ENCODE measurements at places on chromosomes 7 and 10.

DNA sequence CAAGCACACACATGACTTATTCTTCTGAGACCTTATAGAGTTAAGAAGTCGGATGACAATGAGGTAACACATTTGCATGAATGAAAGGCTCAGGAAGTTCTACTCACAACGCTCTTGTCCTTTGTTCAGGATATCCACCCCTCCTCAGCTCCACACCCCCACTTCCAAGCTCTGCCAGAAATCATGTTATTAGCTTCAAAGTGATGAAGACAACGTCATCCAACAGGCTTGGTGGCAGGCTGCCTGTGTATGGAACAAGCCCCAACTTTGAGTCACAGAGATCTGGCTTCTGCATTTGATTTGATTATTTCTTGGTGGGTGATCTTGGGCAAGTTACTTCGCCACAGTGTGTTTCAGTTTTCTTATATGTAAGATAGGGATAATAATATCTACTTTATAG, 12.4 kb upstream of the BMPER start:
- DNase-seq = no peak

DNA sequence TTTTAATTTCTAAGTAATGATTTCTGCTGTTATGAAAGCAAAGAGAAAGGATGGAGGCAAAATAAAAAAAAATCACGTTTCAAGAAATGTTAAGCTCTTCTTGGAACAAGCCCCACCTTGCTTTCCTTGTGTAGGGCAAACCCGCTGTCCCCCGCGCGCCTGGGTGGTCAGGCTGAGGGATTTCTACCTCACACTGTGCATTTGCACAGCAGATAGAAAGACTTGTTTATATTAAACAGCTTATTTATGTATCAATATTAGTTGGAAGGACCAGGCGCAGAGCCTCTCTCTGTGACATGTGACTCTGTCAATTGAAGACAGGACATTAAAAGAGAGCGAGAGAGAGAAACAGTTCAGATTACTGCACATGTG, 2.4 kb downstream of the ADRB1 start:
- DNase-seq = no peak

GRCh38 chr7:153838591-153838990, 213.6 kb upstream of the DPP6 start:
- DNase-seq = no peak

- DNase-seq = no peak
Observed at GRCh38 chr7:17620566-17620965, 319.7 kb downstream of the SNX13 start.

DNA sequence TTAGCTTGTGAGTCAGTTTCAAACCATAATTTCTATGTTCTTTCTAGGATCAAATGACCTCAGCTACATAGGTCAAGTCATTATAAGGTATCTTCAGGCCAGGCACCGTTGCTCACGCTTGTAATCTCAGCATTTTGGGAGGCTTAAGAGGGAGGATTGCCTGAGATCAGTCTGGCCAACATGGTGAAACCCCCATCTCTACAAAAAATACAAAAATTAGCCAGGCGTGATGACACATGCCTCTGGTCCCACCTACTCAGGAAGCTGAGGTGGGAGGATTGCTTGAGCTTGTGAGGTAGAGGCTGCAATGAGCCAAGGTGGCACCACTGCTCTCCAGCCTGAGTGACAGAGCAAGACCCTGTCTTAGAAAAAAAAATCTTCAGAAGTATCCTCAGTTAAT, 362.3 kb downstream of the GATA3 start:
- no peak for DNase-seq

GRCh38 chr10:84543948-84544347, 215.6 kb downstream of the CCSER2 start:
- DNase-seq = no peak

DNA sequence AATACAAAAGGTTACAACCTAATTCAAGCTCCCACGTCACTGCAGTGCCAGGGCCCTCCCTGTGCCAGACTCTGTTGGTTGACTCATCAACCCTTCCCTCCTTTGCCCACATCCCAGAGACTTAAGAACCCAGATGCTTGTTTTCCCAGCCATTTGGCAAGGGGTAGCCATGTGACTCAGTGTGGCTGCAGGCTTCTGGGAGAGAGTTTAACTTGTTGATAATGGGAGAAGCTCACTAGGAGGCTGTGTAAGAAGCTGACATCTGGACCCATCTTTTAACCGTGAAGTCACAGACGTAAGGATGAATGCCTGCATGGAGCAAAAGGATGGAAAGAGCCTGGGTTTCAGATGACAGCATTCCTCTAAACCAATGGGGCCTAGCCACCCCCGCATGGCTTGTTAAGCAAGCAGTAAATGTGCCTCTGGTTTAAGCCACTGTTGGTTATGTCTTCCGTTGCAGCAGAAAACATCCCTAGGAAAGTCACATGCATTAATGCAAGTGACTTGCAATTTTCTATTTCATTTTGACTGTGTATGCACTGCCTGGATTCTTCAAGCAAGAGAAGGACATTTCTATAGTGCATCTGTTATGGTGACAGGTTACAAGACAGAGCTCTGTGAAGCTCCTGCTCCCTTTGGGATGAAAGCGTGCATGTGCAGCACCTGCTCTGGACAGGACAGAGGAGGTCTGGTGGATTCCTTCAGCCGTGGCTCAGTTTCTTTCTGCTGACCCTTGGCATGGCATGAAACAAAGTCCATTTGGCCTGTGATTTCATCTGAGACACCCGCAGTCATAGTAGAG, 57.5 kb upstream of the CREB5 start:
- peak; percentile 65 for DNase-seq

GRCh38 chr10:1247598-1248261, 191.5 kb downstream of the WDR37 start:
- no peak for DNase-seq

- DNase-seq = no peak
Observed at GRCh38 chr7:131508754-131509486, 47.5 kb downstream of the PODXL start.

GRCh38 chr10:65325913-65326312, 1599.9 kb upstream of the LRRTM3 start:
- DNase-seq = no peak

DNA sequence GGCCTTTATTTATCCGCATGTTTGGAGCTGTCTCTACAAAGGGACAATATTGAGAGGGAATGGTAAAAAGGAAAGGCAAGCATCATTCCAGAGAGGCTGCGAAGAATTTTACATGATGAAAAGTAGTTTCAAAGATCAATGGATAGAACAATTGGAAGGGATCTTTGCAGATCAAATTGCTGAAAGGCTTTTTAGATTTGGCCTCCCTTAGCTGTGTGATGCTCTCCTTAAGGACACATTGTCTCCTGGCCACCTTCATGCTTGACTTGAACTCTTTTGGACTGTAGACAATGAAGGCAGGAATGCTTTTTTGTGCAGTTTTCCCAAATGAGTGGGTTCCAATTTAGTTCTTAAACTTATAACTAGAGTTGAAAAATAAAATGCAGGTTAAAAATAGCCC, 344.7 kb downstream of the ARL4A start:
- no peak for DNase-seq

DNA sequence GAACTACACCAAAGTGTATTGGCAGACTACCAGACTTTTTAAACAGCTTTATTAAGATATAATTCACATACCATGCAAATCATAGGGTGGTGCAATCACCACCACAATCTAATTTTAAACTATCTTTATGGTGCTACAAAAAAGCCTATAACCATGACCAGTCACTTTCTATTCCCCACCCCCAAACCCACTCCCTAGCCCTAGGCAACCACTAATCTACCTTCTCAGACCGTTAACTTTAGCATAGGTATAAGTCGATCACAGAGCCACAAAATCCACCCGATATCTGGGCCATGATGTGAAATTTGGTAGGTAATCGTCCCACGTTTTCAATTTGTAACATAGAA, 536 bp upstream of the POM121 start:
- no peak for DNase-seq

- DNase-seq = no peak
Observed at GRCh38 chr7:109246330-109247077, 676.8 kb downstream of the DNAJB9 start.

- DNase-seq = no peak
Observed at GRCh38 chr10:52541006-52541473, 227.0 kb downstream of the DKK1 start.

DNA sequence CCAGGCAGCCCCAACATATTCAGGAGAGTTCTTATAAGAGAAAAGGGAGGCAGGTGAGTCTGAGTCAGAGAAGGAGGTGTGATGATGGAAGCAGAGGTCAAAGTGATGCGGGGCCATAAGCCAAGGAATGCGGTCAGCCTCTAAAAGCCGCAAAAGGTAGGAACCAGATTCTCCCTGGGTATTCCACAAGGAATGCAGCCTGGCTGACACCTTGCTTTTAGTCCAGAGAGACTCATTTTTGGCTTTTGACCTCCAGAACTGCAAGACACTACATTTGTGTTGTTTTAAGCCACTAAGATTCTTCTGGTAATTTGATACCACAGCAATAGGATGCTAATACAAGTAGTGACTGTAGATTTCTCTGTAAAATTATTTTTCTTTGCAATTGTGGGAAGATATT, 151.5 kb upstream of the EEPD1 start:
- no peak for DNase-seq

DNA sequence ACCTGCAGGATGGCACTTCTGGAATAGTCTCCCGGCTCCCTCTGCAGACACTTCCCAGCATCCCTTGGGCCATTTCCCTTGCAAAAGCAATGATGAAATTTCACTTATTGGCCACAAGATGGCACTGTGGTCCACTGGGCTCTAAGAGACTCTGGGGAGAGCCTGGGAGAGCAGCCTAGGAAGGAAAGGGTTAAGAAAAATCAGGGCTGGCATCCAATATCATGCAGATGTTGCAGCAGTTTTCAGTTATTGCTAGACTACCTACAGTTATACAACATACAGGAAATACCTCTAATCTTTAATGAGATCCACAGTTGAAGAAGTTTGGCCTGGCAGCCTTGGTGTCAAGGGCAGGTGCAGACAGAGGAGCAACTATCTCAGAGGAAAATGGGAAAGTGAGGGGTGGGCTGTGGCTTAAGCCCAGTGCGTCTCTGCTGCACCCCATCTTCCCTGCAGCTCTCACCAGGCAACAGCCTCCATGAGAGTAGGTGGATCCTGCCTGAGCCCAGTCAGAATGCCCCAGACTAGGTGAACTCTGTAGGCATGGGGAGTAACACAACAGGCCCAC, 100.2 kb upstream of the PRSS58 start:
- DNase-seq = no peak
